ENCODE measurements at places on chromosomes 5 and 9. TPM values are rescaled to one million over a fixed set of nuclear protein-coding genes. Genes with fewer than 3 reads are reported as not detected.

IGIP gene
- 1.6 TPM for total RNA-seq

SPINK13 gene
- not detected for total RNA-seq

KLF4 gene
- 0.51 TPM for total RNA-seq

CCDC192 gene
- total RNA-seq: 2.7 TPM

FREM1 gene
- total RNA-seq: 1.1 TPM

PROB1 gene
- 0.67 TPM for total RNA-seq

CNTNAP3B gene
- total RNA-seq: 16.0 TPM

DNA sequence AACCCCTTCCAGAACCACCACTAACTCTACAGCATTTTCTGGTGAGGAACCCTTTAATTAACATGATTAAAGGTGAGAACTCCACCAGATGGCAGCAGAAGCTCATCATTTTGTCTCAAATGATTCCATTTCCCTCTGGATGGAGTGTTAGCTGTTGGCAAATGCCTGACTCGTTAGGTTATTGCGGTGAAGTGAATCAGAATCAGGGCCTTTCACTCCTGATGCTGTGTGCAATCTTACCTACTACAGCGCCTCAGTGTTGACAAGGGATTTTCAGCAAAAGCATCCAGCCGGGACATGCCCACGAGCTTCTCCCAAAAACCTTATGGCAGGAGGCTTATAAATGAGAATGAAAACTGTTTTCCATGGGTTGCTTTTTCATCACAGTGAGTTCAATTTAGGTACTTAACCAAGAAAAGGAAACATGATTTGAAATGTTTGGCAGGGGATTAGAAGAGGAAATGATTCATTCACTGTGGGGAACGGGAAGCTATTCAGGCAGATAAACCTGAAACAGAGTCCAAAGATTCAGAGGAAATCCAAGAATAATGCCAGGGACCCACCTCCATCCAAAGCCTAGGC lies 48.0 kb upstream of the CAST start:
- no peaks in the 10 kb centered on the region for H3K36me3 ChIP-seq
- H3K4me1 ChIP-seq: peaks cover 10% of the 10 kb centered on the region
- H3K27me3 ChIP-seq: no peaks in the 10 kb centered on the region
- H3K4me3 ChIP-seq: no peak overlapping the region

DNA sequence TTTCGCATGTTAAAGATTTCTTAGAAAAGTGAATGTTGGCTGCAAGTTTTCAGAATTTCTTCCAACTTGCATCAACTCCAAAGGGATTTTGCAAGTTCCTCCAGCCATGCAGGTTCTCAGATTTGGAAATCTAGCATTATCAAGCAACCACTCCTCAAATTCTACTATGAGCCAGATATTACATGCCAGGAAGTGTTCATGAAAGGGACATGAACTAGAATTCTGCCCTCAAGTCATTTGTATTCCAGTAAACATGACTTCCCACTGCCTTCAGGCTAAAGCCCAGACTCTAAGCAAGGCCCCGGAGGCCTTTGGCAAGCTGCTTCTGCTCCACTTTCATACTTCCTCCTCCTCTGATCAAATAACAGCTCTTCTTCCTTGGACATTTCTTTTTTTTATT lies 111.3 kb upstream of the PAPPA start:
- H3K4me1 ChIP-seq: no peaks in the 10 kb centered on the region
- DNase-seq: no peak
- H3K27me3 ChIP-seq: no peaks in the 10 kb centered on the region
- H3K36me3 ChIP-seq: no peaks in the 10 kb centered on the region
- H3K4me3 ChIP-seq: no peak overlapping the region
- H3K27ac ChIP-seq: no peak overlapping the region

GRCh38 chr5:8908055-8908683 lies 637.7 kb downstream of the SEMA5A start:
- H3K4me3 ChIP-seq: no peak overlapping the region
- peak; percentile 64 for DNase-seq
- no peaks in the 10 kb centered on the region for H3K4me1 ChIP-seq
- H3K27me3 ChIP-seq: peaks cover 4% of the 10 kb centered on the region
- H3K27ac ChIP-seq: no peak overlapping the region

DNA sequence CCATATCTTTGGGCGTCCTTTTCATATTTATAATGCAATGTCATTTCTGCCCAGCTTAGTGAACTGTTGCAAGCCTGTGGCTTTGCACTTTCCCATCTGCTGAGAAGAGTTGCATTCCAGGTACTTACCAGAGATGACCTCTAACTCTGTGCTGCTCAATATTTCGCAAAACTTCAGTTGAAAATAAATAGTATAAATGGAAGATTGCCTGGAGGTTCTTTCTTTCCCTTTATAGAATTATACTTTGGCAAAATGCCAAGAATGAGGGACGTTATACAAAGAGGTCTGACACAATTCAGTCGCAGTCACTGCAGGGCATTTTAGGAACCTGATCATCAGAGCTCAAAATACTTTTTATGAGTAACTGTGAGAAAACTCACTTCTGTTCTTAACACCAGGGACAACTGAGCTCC lies 18.9 kb upstream of the VLDLR start:
- no peak overlapping the region for H3K4me3 ChIP-seq
- no peaks in the 10 kb centered on the region for H3K36me3 ChIP-seq
- H3K4me1 ChIP-seq: no peaks in the 10 kb centered on the region

DNA sequence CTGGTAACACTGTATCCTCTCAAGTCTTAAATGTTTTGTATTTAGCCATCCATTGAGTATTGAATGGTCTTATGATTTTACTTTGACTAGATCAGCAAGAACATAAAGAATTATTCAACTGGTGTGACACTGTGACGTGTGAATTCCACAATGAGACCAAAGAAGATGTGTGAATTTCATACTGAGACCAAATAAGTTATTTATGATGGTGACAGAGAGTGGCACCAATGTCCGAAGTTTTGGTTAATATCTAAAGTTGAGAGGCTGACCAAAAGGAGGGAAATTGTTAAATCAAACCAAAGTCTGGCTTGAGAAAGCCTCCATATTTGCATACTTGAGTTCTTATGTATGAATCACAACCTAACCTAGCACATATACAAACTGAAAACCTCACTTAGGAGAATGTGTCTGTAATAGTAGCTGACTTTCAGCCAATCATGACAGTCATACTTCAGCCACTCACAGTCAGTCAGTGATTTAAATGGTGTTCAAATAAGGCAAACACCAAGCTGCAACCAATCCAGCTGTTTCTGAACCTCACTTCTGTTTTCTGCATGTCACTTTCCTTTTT lies 31.5 kb upstream of the FAM170A start:
- no peaks in the 10 kb centered on the region for H3K36me3 ChIP-seq
- H3K4me1 ChIP-seq: no peaks in the 10 kb centered on the region

- no peaks in the 10 kb centered on the region for H3K27me3 ChIP-seq
- DNase-seq: no peak
- H3K4me3 ChIP-seq: no peak overlapping the region
- H3K4me1 ChIP-seq: peaks cover 31% of the 10 kb centered on the region
- H3K36me3 ChIP-seq: no peaks in the 10 kb centered on the region
These were observed 91.4 kb downstream of the C9orf152 start for GRCh38 chr9:110116543-110116885.

DNA sequence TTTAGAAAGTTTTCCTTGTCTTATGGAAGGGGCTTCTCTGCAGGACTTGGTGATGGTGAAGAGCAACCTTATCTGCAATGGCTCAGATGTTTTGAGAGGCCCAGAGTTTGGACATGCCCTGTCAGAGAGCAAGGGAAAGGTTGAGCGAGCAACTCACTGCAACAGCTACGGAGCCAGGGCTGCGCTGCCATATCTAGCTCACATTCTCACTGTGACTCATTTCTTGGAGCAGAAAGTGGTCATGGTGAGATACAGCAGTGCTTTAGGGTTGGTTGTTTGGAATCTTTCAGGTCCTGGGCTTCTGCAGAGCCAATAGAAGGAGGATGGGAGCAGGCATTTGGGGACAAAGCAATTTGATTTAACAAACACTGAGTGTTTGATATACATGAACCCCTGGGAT lies 12.3 kb downstream of the GLRA1 start:
- no peak overlapping the region for H3K27ac ChIP-seq
- H3K27me3 ChIP-seq: peaks cover 100% of the 10 kb centered on the region
- no peak for DNase-seq

GRCh38 chr5:72767289-72768010 lies 49.0 kb upstream of the TNPO1 start:
- no peaks in the 10 kb centered on the region for H3K4me1 ChIP-seq
- no peaks in the 10 kb centered on the region for H3K27me3 ChIP-seq
- no peak overlapping the region for H3K4me3 ChIP-seq
- no peaks in the 10 kb centered on the region for H3K36me3 ChIP-seq
- DNase-seq: peak; percentile 23

DNA sequence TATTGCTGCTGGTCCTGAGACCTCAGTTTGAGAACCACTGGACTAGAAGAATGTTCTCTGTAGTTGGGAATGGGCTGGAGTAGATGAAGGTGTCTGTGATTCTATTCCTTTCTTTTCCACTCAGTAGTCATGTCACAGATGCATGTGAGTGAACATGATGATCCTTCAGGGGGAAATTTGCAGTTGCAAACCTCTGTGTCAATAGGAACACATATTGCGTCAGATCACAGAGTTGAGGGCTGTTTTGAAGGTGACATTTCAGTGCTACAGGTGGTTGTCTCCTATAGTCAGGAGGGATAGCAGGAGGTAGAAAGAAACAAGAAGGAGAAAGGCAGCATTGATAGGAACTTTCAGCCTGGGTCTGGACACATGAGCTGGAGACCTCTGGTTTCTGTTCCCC lies 239.3 kb downstream of the ARHGEF28 start:
- no peak overlapping the region for H3K27ac ChIP-seq
- no peak for DNase-seq
- no peaks in the 10 kb centered on the region for H3K4me1 ChIP-seq
- H3K4me3 ChIP-seq: no peak overlapping the region

DNA sequence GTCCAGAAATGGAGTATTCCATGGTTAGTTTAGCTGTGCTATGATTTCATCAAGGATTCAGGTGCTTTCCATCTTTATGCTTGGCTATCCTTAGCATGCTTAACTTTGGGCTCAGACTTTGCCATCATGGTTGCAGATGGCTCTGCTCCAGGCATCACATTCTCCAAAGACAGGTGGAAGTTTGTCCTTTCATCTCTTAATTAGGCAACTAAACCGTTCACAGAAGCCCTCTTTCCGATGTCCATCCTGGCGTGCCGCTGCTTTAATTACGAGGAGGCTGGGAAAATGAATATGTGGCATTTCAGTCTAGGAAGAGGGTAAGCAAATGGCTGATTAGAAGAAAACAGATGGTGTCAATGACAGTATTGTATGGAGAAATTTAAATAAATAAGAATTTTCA lies 24.5 kb upstream of the APC start:
- no peaks in the 10 kb centered on the region for H3K27me3 ChIP-seq
- H3K4me3 ChIP-seq: no peak overlapping the region
- no peak overlapping the region for H3K27ac ChIP-seq
- DNase-seq: no peak
- no peaks in the 10 kb centered on the region for H3K36me3 ChIP-seq

GRCh38 chr9:26412446-26412845 lies 480.2 kb downstream of the CAAP1 start:
- no peak overlapping the region for H3K4me3 ChIP-seq
- no peaks in the 10 kb centered on the region for H3K36me3 ChIP-seq
- no peak for DNase-seq
- no peak overlapping the region for H3K27ac ChIP-seq
- no peaks in the 10 kb centered on the region for H3K4me1 ChIP-seq

GRCh38 chr5:103243665-103244064 lies 14.9 kb upstream of the MACIR start:
- H3K36me3 ChIP-seq: peaks cover 9% of the 10 kb centered on the region
- no peak overlapping the region for H3K4me3 ChIP-seq
- H3K27ac ChIP-seq: no peak overlapping the region
- no peaks in the 10 kb centered on the region for H3K27me3 ChIP-seq
- H3K4me1 ChIP-seq: no peaks in the 10 kb centered on the region

GRCh38 chr5:138989720-138990119 lies 114.6 kb upstream of the LRRTM2 start:
- H3K27ac ChIP-seq: no peak overlapping the region

DNA sequence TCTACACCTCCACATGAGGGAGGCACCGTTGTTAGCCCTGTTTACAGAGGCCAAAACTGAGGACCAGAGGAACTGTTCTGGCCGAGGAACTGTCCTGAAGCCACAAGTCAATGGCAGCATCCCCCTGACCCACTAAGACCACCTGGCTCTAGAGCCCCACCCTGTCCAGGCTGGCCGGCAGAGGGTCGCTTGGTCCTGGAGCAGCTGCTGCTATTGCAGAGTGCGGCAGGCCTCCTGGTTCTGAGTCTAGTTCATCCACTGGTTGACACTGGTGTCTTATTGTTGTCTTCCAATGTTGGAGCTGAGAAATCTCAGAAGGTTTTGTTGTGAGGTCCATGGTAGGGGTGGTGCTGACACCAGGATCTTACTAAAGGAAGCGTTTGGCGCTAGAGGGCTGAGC lies 26.6 kb upstream of the ANGPTL2 start:
- no peaks in the 10 kb centered on the region for H3K36me3 ChIP-seq
- no peak overlapping the region for H3K4me3 ChIP-seq
- no peak for DNase-seq
- no peak overlapping the region for H3K27ac ChIP-seq
- no peaks in the 10 kb centered on the region for H3K27me3 ChIP-seq
- H3K4me1 ChIP-seq: no peaks in the 10 kb centered on the region

- H3K4me3 ChIP-seq: peak overlapping the region; percentile 36
- no peak overlapping the region for H3K27ac ChIP-seq
- H3K4me1 ChIP-seq: peaks cover 31% of the 10 kb centered on the region
- H3K27me3 ChIP-seq: peaks cover 69% of the 10 kb centered on the region
These were observed 8.4 kb downstream of the IRX2 start for GRCh38 chr5:2742921-2743679.

DNA sequence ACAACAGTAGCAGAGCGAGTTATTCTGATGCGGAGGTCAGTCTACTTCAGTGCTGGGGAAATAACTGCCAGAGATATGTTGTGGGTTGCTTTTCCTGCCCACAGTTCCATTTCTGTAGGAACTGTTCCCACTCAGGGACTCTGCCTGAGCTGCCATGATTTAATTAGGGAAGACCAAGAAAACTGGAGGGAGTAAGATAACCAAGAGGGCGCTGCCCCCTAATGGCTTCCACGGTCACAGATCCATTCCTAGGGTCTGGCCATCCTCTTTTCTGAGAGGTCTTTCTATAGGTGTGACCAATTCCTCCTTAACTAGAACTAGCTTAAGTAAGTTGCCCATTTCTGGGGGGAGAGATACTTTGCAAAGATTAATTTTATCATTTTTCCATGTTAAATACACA lies 125.9 kb downstream of the APBA1 start:
- H3K27me3 ChIP-seq: no peaks in the 10 kb centered on the region
- no peak overlapping the region for H3K27ac ChIP-seq
- no peak overlapping the region for H3K4me3 ChIP-seq
- peak; percentile 75 for DNase-seq
- no peaks in the 10 kb centered on the region for H3K36me3 ChIP-seq

GRCh38 chr9:22084336-22085035 lies 75.4 kb upstream of the CDKN2B start:
- no peaks in the 10 kb centered on the region for H3K4me1 ChIP-seq
- no peaks in the 10 kb centered on the region for H3K27me3 ChIP-seq
- no peak for DNase-seq
- no peaks in the 10 kb centered on the region for H3K36me3 ChIP-seq
- H3K4me3 ChIP-seq: no peak overlapping the region
- H3K27ac ChIP-seq: no peak overlapping the region

DNA sequence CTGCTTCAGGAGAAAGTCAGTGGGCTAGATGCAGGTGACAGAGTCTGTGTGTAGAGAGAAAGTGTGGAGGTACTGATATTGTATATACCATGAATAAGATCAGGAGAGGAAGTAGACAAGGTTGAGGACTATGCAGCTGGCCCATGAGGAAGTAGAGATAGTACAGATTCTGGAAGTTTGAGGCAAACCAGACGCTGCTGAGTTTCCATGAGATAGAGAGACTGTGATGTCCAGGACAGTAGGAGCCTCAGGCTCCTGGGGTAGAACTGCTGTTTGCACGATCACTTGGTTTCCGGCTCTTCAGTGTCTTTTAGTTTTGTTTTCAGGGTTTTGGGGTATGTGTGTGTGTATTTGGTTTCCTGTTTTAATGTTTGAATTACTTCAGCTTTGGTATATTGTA lies 13.6 kb downstream of the OTULINL start:
- DNase-seq: no peak
- no peaks in the 10 kb centered on the region for H3K36me3 ChIP-seq
- no peaks in the 10 kb centered on the region for H3K27me3 ChIP-seq
- no peak overlapping the region for H3K27ac ChIP-seq
